Stimulated activated CD4-positive, alpha-beta T cell treated with anti-CD3 and anti-CD28 coated beads, Interleukin-4, amount 100 ng/mL, for 4 hours (primary cell): ENCODE measurements at places on chromosomes 5 and 9.

DNA sequence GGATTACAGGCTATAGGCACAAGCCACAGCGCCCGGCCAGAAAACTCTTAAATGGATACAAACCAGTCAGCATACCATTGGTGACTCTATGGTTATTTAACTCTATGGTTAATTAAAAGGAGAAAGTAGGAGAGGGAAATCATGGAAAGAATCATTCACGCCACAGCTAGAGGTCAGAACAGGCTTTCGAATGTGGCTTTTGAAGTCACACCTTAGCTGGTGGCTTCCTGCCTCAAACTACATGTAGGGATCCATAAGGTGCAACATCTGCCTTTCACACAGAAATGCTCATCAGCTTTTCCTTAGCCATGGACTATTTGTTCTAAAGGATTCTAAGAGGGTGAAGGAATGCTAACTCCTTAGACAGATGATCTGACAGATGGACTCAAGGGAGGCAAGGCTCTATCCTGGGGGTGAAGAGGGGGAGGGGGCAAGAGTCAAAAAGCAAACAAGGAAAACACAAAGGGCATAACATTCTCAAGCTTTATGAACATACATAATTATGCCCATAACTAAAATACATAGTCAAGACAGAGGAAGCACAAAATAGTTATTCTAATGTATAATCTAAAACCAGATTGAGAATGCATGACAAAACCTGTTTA is 130.9 kb downstream of the EFNA5 start:
- no peak for DNase-seq

DNA sequence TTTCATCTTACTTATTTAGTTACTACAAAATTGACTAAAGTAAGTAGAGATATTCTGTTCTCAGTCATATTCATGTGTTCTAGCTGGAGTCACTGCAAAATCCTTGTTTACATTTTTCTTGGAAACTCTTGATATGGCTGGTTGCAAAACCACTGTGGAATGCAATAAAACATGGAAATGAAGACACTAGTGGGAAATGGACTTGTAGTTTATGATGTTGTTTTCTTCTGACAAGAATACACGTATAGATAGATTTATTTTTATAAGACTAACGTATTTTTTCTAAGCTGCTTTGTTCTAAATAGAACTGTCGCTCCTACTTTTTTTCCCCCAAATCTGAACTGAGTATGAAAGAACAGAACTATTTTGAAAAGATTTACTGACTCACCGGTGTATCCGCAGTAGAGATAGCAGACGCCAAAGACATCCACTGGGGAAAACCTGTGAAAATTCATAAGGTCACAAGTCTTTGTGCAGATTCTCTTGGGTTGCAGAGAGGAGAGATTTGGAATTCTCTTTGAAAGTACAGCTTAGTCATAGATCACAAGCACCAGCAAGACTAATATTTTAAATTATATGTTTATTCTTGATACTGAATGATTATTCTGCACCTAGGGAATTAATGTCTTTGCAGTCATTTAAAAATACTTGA is 119.6 kb upstream of the TAF11L2 start:
- no peak for DNase-seq

DNA sequence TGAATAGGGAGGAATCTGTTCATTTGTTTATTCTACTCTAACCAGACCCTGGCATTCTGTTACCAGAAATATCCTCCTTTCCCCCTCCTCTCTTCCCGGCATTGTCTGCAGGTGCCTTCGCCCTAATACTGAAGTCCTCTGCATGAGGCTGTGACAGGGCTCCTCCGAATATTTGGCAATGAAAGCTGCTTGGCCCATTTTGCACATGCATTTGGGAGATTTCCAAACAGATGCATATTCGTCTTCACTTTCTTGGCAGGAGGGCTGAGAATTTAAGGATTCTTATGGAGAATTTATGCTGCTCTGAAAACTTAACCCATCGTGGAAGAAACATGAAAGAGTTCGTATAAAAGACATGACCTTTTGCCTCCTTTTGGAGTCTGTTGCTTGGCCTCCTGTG is 484.0 kb downstream of the ZNF608 start:
- no peak for DNase-seq

GRCh38 chr5:7331131-7331530 is 64.8 kb upstream of the ADCY2 start:
- no peak for DNase-seq

DNA sequence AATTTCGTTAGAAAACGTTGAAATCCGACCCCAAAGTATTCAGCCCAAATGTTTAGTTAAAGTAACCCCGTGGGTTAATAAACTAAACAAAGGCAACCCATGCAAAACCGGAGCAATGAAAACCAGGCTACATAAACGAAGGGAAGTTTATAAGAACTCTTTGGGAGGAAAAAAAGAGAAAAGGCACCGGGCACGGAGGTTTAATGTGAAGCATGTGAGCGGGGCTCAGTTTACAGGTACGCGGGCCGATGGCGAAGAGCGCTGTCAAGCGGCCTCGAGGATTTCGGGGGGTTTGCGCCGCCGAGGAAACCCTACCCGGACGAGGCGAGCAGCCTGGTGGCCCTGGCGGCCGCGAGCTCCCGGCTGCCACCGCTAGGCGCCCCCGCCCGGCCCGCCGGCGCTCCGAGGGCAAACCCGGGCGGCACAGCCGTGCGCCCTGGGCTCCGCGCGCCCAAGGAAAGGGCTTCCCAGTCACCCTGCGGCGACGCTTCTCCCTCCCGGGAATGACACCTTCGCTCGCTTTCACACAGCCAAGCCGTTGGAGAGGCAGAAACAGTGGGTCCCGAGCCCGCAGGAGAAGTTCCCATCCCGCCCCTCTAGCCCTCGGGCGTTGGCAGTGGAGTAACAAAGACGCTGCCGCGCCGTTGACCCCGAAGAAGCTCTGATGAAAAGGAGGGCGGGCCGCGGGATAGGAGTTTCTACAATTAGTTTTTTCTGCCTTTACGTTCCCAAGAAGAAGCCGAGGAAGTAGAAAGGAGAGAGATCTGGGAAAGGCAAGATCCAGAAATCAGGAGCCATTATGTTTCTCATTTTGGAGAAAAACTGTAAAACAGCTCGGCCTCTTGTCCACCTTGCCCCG is 126.0 kb downstream of the TMEM174 start:
- no peak for DNase-seq

GRCh38 chr9:22423566-22423965 is 23.1 kb upstream of the DMRTA1 start:
- no peak for DNase-seq

DNA sequence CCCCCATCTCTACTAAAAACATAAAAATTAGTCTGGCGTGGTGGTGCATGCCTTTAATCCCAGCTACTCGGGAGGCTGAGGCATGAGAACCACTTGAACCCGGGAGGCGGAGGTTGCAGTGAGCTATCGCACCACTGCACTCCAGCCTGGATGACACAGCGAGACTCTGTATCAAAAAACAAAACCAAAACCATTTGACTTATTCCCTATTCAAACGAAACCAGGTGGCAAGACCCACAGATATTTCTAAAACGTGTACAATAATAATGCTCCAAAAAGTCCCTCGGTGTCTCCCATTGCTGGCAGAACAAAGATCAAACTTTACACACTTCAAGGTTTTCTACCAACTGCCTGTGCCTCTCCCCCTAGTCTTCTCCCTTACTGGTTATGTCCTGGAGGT is 29.8 kb downstream of the HMGCR start:
- DNase-seq: no peak

GRCh38 chr5:123436201-123436600 is 13.0 kb upstream of the CEP120 start:
- DNase-seq: no peak

GRCh38 chr5:77426670-77427069 is 65.4 kb downstream of the WDR41 start:
- DNase-seq: no peak

- no peak for DNase-seq
These were observed 90.9 kb downstream of the ITGA1 start for GRCh38 chr5:52878656-52879055.

GRCh38 chr5:65742565-65743231 is 20.7 kb downstream of the NLN start:
- DNase-seq: peak; percentile 18

DNA sequence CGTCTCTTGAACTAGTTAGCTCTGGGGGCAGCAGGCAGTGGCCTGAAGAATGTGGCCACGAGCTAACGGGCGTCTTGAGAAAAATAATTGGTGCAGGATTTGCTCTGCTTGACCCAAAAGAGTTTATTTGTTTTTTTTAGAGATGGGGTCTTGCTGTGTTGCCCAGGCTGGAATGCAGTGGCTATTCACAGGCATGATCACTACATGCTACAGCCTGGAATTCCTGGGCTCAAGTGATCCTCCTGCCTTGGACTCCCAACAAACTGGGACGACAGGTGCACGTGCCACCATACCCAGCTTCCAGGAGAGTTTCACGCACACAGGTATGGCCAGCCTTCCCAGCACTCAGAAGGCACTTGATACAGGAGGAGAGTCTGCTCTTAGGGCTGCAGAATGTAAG is 203.8 kb downstream of the MLLT3 start:
- no peak for DNase-seq

GRCh38 chr5:178210686-178211085 is 6.4 kb downstream of the HNRNPAB start:
- DNase-seq: no peak

DNA sequence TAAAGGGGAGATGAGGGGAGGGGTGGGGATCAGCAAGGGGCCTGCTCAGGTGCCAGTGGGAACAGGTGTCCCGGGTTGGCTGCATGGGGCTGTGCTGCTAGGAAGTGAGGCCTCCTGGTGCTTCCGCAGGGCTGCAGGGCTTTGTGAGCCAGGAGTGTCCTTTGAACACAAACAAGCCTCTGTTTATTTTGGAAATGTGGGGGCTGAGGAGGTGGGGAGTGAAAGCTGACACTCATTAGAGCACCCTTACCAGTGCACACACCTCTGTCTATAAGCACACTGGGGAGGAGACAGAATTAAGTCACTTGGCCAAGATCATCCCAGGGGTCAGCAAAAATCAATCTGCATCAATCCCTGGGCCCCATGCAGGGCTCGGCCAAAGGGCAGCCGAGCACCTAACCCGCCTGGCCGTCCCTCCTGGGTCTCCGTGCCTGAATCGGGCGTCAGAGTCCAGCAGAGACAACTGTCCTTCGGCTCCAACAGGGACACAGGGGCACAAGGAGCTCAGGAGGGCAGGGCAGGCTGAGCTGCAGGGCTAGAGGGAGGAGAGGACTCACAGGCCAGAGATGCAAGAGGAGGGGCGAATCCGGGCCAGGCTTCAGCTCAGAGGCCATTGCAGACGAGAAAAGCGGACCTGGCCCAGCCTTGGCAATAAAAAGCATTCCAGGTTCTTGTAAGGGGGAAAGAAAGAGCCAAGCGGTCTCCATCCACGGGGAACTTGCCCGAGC is 99.8 kb downstream of the VAV2 start:
- no peak for DNase-seq

DNA sequence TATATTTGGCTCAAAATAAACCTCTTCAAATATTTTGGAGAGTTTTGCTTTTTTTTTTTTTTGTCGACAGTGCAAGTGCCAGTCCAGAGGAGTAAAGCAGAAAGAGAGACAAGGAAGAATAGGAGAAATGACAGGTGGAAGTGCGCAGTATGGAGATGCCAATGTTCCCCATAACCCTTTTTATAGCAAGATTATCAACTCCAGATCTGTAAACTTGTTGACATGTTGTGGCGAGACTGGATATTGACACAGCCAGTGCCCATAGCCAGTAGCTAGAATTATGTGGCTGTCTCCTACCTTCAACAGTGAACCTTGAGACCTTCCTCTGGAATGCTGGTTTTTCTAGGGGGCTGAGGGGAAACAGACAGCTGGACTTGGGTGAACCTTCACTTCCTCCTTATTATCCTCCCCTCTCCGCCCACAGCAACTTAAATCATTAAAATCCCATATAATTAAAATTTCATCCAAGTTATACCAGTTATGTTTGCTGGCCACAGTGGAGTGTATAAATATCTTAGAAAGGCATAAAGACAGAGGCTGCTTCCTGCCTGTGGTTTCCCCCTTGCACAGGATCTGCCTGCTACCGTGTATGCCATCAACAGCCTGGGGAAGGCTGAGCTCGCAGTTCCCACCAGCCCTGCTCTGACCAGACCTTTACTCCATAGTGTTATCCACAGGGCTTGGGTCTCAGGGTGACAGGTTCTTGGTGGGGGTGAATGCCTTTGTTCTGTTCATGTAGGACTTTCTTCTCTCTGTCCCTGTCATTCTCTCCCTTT is 112.3 kb upstream of the ANKH start:
- no peak for DNase-seq

- no peak for DNase-seq
These were observed 45.3 kb downstream of the FNIP1 start for GRCh38 chr5:131751506-131751905.

DNA sequence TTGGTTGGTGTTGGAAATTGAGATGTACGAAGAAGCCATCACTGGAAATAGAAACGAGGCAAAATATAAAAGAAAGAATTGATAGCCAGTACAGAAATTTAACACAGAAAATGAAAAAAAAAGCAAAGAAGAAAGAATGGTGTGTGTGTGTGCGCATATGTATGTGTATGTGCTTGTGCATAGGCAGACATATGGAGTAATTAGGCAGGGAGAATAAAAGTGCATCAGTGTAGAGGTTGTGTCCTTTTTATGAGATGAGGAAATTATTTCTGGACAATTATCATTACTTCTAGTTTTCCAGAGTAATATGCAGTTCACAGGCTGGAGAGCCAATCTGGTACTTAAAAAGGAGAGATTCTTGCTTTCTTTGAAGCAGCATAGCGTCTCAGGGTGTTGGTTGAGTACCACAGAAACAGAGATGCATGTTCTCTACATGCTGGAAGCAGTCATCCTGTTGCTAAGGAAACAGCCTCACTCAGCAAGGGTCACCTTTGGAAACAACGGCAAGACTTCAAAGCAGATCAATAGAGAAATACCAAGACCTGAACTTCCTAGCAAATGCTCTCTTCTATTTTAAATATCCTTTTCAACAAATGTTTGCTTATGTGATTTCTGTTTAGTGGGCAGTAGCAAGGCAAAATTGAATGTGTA is 172.7 kb downstream of the TAF11L14 start:
- DNase-seq: no peak

DNA sequence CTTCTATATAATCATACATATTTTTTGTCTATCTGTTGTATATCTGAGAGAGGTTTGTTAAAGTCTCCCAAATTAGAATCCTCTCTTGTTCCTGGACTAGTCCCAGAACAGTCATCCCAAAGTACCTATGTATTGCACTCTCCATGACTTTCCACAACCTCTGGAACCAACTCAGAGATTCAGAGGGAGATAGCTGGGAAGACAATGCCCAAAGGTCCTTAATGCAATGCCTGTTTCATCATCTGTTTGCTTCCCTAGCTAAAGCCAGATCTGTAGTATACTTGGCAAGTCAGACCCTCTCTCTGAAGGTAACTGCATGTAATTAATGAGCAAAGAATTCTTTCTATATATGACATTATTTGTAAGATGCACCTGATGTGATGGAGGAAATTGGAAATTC is 89.4 kb downstream of the ZNF474 start:
- no peak for DNase-seq
